Dermis blood vessel endothelial cell (primary cell): ENCODE measurements at places on chromosomes 5 and 9. TPM values are rescaled to one million over a fixed set of nuclear protein-coding genes. Genes with fewer than 3 reads are reported as not detected.

PCDHB7 gene
- 0.68 and 0.74 TPM in 2 replicates for total RNA-seq

SGCD gene
- 0.51 and 0.84 TPM in 2 replicates for total RNA-seq

EPB41L4B gene
- total RNA-seq = 0.34 and 0.79 TPM in 2 replicates

LTC4S gene
- total RNA-seq = 0.79 and 0.85 TPM in 2 replicates

DOLK gene
- 38.4 and 45.6 TPM in 2 replicates for total RNA-seq

PCDHA13 gene
- total RNA-seq = under 0.01 TPM in 1 of 2 replicates, not detected in the other

CNTNAP3B gene
- total RNA-seq = 87.2 and 232 TPM in 2 replicates

SPATA31C1 gene
- not detected in 2 replicates for total RNA-seq

PDE8B gene
- under 0.01 TPM in 2 replicates for total RNA-seq

SH3RF2 gene
- total RNA-seq = 0.05 and 0.17 TPM in 2 replicates

OSTF1 gene
- total RNA-seq = 115 and 126 TPM in 2 replicates

GABRA1 gene
- not detected in 2 replicates for total RNA-seq

TAF1L gene
- under 0.01 TPM in 2 replicates for total RNA-seq

WDR38 gene
- not detected in 2 replicates for total RNA-seq

SLC25A2 gene
- total RNA-seq = 0.09 and 0.34 TPM in 2 replicates

FRRS1L gene
- under 0.01 and 0.05 TPM in 2 replicates for total RNA-seq

SEMA6A gene
- 21.1 and 38.1 TPM in 2 replicates for total RNA-seq

GARIN3 gene
- not detected in 2 replicates for total RNA-seq

KCNMB1 gene
- total RNA-seq = not detected in 2 replicates

BHMT2 gene
- total RNA-seq = 5.4 and 18.7 TPM in 2 replicates

RIC1 gene
- 34.2 and 35.8 TPM in 2 replicates for total RNA-seq

IFNA2 gene
- total RNA-seq = not detected in 2 replicates

OGN gene
- not detected in 2 replicates for total RNA-seq

C1QTNF2 gene
- total RNA-seq = 0.17 and 0.28 TPM in 2 replicates

PCDHA9 gene
- under 0.01 TPM in 2 replicates for total RNA-seq

FAM13B gene
- total RNA-seq = 22.6 and 28.8 TPM in 2 replicates

HSD17B4 gene
- total RNA-seq = 148 and 206 TPM in 2 replicates

IFNK gene
- not detected in 2 replicates for total RNA-seq

ZFP2 gene
- total RNA-seq = 0.60 and 1.0 TPM in 2 replicates

COL15A1 gene
- total RNA-seq = 0.42 and 31.5 TPM in 2 replicates

GFI1B gene
- not detected in 2 replicates for total RNA-seq

GPSM1 gene
- 27.2 and 37.1 TPM in 2 replicates for total RNA-seq

LOX gene
- 88.2 and 100 TPM in 2 replicates for total RNA-seq

KIAA1958 gene
- total RNA-seq = 2.0 and 3.6 TPM in 2 replicates
